ENCODE measurements at places on chromosomes 11 and 22.

DNA sequence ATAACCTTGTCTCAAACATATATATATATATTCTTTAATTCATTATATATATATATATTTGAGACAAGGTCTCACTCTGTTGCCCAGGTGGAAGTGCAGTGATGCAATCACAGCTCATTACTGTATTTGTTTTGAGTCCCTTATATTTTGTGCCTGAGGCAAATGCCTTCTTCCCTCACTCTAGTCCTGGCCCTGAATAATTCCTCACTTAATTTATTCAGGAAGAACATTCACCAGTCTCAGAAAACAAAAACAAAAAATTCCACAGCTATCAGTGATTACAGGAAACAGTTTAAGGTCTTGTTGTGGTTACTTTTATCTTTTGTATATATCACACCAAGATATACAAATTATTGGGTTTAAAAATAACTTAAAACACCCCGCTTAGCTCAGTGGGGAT, 155.7 kb downstream of the CWF19L2 start:
- DNase-seq: no peak

DNA sequence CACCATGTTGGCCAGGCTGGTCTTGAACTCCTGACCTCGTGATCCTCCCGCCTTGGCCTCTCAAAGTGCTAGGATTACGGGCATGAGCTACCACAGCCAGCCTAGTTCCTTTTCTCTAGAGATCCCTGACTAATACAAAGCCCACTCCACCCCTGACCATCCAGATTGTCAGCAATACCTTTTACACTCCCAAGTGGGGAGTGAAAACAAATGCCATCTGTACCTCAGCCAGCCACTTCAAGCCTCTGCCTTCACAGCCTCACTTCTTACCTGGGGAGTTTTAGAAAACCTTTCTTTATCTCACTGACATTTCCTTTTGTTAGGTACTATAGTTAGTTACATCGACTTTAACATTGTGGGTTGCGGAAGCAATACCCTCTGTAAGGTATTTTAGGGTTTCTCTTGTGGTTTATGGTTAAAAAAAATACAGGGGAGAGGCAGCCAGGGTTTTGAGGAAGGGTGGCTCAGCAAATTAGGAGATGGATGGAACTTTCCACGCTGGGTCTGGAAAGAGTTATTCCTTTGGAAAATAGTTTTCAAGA, 8.9 kb downstream of the TOM1 start:
- no peak for DNase-seq

DNA sequence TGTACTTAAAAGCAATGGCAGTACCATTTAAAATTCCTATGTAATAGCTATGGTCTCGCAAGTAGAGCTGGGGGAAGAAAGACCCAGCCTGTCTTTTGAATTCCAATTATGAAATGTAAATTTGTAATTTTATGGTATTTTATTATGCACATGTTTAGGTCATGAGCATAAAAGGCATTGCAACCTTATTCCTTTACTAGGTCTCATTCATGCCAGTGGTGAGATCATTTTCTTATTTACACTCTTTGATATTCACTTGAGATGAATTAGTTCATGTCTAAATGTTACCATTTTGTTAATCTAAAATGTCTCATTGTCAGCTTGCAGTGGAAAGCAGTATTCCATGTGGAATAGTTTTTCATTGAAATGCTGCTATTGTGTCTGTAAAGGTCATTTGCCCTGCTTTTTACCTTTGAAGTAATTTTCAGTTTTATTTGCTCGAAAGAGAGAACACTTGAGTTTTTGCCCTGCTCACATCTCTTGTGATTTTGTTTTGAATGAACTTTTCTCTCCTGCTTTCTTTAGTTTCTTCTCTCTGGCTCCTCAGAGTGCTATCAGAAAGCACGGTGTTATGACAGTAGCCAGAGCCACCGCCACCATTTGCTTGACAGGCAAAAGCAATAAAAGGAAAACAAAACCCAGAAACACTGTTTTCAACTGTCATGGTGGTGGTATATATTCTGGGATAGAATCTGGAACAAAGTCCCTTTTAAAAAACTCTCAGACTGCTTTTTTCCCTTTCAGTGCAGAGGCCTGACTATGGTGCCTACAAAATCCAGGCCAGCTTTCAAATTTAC, 37.2 kb upstream of the RAG2 start:
- no peak for DNase-seq

DNA sequence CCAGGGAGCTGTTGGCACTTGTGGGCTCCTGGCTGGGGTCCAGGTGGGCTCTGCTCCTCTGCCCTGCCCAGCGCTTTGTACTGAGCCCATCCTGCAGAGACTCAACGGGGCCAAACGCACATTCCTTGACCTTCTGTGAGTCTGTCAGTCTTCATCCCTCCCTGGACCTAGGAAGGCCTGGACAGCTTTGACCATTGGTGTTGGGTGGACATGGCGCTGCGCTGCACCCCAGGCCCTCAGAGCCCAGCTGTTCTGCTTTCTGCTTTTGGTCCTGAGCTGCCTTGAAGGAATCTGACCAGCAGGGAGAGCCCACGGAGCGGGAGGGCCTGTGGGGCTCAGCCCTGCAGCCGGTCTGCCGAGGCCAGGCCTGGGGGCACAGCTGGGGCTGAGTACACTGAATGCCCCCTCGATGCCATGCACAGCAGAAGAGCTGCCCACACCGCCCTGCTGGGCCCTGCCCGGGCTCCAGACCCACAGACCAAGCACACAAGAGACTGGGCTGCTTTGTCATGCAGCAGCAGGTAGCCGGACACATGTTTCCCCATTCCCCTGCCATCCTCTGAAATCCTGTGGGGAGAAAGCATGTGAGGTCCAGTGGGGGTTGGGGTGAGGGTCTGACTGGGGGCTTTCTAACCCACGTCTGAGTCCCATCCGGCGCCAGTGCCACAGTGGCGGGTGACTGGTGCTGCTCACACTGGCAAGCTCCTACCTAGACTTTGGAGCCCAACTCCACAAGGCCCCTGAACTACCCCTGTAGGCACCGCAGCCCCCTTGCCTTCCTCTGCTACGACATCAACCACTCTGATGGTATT, 24.1 kb upstream of the CCDC188 start:
- no peak for DNase-seq

DNA sequence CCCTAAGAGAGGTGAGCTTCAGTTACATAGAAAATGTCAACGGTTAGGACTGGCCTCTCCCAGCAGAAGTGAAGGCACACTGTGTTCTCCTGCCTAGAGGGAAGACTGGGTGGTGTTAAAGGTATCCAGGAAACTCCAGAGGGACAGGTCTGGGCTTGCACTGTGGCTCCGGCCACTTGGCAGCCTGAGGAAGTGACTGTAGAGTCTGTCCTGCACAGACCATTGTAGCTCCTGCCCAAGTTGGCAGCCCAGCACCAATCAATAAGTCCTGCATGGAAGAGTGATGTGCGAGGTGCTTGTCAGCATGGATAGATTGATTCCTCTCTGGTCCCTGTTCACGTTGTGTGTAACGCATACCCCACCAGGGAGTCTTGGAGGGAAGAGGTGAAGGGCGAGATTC, 284.8 kb downstream of the TENM4 start:
- DNase-seq: no peak

DNA sequence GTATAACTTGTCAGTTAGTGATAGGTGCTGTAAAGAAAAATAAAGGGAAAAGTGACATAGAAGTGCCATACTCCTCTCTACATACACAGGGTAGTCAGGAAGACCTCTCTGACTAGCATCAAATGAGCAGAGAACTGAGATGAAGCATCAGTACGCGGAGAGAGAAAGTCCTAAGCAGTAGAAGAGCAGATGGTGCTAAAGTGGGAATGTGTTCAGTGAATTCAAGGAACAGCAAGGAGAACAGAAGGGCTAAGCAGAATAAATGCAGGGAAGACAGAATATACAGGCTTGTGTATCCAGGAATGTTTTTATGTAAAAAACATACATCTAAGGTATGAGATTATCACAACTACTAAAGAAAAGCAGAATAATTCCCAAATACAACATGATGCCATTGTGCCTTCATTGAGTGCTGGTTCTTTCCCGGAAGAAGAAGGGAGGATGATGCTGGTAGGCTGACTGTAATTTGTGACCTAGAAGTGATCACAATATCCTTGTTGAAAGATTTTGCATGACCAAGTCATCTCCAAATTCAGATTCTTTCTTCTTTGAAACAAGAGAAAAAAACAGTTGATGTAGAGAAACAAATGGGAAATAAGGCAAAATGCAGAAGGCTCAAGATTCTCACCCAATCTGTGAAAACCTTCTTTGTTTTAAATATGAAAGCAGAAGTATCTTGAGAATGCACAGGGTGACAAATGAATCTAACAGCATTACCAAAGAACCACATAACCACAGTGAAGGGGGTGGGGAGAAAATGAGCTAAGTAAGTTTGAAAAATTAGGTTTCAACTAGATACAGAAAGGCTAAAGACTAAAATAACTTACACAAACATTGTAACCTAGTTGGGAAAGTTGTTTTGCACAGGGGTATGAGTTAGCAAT, 20.5 kb downstream of the MRE11 start:
- DNase-seq: no peak

- DNase-seq: no peak
Measured at GRCh38 chr22:47060718-47061117, 298.3 kb downstream of the TBC1D22A start.

- no peak for DNase-seq
Measured at GRCh38 chr11:92443199-92443598, 218.6 kb downstream of the FAT3 start.

All from H4 (cell line).